Cerebellar nuclear complex (tissue), 1 donor: ENCODE measurements at places on chromosomes 1 and 21.

DNA sequence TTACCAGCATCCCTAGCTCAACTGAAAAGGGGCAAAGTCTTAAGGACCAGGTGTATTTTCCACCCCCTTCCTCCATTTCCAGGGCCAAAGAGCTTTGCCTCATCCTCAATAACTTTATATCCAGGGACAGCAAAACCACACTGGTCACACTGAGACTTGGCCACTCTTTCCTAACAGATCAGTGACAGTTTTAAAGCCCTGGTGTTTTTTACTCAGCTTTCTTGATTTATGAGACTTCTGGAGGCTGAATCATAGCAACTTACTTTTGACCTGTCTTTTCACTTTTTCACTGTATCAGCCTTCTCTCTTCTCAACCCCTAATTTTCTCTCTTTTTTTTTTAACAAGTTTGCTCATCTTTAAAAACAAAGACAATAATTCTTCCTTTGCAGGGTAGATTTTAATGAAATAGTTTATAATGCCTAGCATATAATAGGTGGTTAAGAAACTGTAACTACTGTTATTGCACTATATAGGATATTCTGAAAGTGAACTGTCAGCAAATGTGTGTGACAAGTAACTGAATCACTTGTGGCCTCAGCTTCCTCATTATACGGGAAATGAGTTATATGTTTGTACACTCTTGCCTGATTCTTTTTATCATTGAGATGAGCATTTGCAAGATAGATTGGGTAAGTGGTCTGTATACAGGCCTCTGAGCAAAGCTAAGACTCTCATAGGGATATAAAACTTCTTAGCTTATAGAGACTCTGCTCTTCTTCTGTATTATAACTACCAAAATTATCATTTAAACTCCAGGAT, 19.7 kb upstream of the DYNLT5 start:
- DNase-seq = no peak

- DNase-seq = no peak
These were observed 3.6 kb downstream of the NFASC start for GRCh38 chr1:204874274-204874673.

GRCh38 chr1:173914366-173914871, 2.7 kb downstream of the SERPINC1 start:
- no peak for DNase-seq

GRCh38 chr1:48374785-48375184, 97.2 kb downstream of the SPATA6 start:
- no peak for DNase-seq

- no peak for DNase-seq
These were observed 896.5 kb downstream of the PLA2G4A start for GRCh38 chr1:187725216-187725615.

DNA sequence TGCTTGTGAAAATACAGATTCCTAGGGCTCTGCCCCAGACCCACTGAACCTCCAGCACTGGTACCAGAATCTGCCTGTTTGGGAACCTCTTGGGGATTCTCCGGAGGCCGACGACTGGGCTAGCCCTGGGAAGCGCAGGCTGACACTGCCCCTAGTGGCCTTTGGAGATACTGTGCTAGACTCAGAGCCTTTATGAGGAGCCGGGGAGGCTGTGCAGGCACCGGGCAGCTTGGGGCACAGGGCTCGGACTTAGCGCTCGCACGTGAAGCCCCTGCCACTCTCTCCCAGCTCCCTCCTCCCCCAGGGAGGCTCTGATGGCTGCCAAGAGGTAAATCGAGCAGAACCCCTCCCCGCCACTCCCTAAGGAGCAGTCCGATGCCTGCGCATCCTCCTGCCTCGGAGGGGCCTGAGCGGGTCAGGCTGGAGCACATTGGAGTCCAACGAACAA, 144.6 kb upstream of the TNR start:
- no peak for DNase-seq

DNA sequence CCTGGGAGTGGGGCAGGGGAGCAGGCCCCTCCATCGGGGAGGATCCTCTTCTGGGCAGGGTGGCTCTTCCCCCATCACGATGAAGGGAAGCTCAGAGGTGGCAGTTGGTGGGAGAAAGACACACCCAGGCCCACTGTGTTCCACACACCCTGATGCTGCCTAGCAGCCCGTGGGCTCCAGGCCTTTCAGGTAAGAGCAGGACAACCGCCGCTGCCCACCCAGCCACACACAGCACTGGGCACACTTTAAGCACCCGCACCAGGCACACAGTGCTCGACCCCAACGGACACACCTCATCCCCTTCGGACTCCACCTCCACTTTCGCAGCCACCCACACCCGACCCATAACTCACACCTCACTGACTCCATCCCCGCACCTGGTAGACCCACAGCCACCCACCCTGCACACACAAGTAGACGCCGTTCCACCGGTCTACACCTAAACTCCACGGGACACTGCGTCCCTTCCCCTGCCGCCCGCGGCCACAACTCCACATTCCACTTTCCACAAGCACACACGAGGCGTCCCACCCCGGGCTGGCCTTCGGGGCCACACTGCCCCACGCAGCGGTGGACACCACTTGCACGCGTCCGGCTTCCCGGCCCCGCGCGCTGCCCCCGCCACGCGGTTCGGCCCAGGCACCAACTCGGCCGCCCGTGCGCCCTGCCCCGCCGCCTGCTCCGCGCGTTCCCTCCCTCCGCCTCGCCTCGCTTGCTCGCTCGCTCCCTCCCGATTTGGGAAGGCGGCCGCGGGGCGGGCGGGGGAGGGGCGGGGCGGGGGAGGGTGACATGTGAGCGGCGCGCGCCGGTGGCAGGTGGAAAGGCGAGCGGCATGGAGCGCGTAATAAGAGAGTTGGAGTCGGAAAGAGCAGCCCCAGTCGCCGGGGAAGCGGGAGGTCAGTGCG, at the start of gene KCNQ4:
Gene KCNQ4 (plus strand): TSS at position 787 of the 905 bp plus-strand sequence. CDS start 307 bp downstream, outside the sequence.
- no peak for DNase-seq

GRCh38 chr1:178238722-178239510, 145.0 kb downstream of the RASAL2 start:
- no peak for DNase-seq

GRCh38 chr1:22780696-22781095, 70.1 kb downstream of the EPHB2 start:
- no peak for DNase-seq

DNA sequence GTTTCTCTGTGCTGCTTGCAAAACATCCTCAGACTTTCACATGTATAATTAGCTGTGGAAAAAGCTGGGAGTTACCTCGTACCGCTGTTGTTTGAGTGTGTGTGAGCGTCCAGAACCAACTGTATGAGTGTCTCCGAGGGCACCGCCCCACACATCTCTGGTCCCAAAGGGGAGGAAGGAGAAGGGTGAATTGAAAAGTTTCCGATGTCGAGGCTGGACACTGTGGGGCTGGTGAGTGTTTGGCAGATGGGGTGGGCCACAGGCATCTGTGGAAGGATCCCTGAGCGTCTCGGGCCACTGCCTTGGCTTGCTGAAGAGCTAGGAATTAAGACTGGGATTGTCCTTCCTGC, 1.2 kb downstream of the ATP2B4 start:
- DNase-seq = no peak

DNA sequence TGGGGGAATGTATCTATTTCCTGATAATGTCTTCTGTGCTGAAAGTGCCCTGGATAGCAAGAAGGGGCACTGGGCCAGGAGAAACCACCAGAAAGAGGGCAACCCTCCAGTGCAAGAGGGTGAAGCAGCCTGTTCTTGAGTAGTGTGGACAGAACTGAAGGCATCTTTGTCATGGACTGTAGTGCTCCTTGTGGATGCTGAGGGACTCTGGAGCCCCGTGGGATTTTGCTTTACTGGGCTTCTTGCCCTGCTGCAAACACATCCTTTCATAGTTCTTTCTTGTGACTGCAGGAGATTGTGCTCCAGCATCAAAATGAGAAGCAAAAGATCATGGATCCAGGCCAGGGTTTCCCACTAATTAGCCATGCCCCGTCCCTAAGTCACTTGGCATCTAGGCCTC, 300.6 kb downstream of the ZNF326 start:
- no peak for DNase-seq

GRCh38 chr1:15420853-15421465, 11.3 kb downstream of the EFHD2 start:
- DNase-seq = no peak

GRCh38 chr1:19564366-19564765, 79.0 kb upstream of the CAPZB start:
- DNase-seq = no peak

GRCh38 chr1:5156416-5157120, 502.2 kb downstream of the AJAP1 start:
- DNase-seq = no peak

- no peak for DNase-seq
These were observed 37.3 kb downstream of the CHAF1B start for GRCh38 chr21:36422279-36423098.

DNA sequence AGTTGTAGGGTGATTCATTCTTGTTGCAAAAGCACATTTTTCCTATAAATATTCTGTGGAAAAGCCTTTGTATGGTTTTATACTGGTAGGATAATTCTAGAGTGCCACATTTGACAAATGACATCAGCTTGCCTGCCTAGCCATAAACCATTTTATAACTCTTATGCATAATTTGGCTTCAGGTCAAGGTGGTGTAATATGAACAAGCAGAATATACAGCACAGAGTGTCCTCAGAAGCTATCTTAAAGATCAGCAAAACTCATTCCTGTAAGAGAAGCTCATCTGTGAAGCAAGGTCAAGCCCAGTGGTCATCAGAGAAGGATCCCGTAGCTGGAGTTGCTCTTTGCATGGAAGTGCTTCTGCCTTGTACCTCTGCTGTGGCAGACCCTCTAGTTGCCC, 24.0 kb upstream of the C1orf21 start:
- no peak for DNase-seq

GRCh38 chr1:23480187-23481025, 3.6 kb downstream of the ASAP3 start:
- DNase-seq = no peak

DNA sequence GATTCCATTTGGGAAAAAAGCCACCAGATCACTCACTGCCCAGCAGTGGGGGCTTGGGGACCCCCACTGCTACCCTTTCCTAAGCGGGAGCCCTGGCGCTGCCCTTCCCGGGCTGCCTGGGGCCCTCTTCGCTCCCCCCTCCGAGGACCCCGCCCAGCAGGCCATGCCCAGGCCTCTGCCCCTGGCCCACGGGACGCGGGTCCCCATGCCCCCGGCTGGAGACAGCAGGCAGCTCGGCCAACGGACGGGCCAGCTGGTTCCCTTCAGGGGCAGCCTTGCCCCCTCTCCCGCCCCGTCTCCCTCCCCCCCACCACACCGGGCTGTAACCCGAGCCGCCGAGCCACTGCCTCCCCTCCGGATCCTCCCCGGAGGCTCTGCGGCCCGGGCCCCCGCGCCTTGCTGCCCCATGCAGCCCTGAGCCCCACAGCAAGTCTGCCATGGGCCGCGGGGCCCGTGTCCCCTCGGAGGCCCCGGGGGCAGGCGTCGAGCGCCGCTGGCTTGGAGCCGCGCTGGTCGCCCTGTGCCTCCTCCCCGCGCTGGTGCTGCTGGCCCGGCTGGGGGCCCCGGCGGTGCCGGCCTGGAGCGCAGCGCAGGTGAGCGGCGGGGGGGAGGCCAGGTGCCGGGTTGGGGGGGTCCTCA, at the start of gene MMP23B:
Gene MMP23B (plus strand): TSS at position 392 of the 639 bp plus-strand sequence. CDS start 46 bp downstream, at position 438.
- no peak for DNase-seq

DNA sequence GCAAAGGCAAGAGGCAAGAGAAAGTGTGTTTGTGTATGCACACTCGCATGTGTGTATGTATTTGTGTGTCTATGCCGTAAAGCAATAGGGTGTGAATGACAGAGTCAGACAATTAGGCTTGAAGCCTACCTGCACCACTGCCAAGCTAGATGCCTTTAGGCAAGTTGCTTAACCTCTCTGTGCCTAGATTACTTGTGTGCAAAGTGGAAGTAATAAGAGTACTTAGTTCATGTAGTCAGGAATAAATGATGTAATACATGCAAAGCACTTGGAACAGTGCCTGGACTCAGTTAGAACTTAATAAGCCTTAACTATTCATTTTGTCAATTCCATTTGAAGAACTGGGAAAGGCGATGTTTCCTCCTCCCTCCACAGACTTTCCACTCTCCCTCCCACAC, 31.7 kb downstream of the LAMB3 start:
- DNase-seq = no peak

DNA sequence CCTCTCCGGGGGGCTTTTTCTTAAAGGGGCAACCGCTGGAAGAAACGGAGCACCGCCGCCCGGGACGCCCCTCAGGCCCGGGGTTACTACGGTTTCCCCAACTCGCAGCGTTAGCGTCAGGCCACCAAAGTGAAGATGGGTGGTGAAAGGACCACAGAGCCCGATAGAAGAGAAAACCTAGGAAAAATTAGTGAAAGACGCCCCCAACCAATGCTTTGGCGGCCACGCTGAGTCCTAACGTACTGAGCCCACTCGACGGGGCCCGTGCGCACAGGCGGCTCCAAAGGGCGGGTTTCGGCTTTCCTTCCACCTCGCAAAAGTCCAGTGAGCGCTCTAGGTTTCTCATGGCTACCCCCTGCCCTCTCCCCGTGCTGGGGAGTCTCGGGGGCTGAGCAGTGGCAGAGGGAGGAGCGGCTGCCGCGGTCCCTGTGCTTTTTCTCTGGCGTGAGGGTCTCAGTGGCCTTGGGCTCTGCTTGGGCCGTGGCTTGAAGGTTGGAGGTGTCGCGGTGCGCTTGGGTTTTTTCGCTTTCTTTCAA, 12.2 kb upstream of the SPEN start:
- DNase-seq = no peak

DNA sequence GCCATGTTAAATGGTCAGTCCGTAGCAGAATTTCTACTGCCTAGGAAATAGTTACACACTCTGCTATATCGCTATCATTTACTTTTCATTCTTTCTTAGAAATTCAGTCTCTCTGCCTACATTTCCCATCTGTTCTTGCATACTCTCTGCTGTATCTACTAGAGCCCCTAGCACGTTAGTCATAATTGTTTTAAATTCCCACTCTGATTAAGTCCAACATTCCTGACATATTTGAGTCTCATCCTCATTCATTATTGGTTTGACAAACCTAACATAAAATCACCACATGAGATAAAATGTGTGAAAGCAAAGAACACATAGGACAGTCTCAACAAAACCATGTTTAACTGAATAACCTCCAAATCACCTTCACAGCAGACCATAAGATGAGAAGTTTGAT, 513.6 kb downstream of the PLPP3 start:
- DNase-seq = no peak
